ENCODE measurements at places on chromosomes 6 and 20.

GRCh38 chr20:46549188-46549972 lies 1.1 kb downstream of the OCSTAMP start:
- DNase-seq, result no peak

DNA sequence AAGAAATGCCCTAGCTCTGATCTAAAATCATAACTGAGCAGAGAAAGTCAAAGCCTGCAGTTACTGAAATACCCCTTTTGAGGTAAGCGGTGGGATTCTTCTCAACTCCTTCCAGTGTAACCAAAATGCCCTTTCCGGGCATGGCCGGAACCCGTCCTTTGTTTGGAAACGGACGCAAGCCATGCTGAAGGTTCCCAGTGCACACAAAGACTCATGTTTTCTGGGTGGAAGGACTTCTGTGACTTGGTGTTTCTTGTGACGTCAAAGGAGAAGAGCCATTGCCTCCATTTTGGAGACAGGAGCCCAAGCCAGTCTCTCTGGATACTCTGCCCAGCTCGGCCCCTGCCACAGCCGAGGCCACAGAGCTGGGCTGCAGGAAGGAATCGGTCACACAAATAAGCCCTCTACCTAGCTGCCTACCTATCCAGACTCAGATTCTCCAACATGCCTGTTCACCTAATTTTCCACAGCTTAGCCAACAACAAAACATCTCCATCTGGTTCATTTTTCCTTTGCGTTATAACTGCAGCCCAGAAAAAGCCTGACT lies 182.8 kb downstream of the TBXT start:
- DNase-seq, result no peak

DNA sequence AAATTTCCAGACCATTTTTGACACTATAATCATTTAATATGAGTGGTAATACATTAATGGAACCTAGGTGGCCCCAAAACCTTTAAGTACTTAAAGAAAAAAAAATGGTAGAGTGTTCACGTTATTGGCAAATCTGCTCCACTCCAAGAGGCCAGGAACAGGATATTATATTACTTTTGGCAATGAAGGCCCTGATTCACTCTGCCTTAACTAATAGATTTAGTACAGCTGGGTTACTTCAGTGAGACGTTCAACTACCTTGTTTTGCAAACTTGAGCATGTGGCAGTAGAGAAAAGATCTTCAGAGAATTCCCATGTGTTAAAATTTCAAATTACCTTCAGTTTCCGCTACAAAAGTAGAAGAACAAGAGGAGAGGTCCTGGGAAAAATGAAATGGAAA lies 12.8 kb downstream of the ADNP start:
- DNase-seq, result no peak

DNA sequence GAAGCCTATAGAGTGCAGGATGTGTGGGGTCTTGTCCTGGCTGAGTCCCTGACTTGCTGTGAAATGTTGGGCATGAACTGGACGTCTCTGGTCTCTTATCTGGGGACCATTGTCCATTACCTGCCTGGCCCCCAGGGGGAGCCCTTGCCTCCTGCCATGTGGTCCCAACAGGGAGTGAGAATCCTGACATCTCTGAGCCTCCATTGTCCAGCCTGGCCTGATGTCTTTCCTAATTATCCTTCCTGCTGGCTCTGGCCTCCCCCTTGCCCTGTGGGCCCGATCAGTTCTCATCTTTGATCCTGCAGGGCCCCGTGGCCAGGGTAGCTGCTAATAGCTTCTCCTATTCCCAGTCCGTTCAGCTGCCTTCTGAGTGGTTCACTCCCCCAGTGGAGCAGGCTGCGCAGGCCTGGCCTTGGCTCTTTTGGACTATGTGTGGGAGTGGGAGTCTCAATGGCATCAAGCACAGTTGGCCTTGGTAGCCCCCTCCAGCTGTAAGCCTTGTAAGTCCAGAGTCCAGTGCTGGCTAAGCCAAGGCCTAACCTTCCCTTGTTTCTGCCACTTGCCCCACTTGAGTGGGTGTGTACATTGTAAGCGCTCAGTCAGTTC lies 77.9 kb upstream of the RALY start:
- DNase-seq, result no peak

DNA sequence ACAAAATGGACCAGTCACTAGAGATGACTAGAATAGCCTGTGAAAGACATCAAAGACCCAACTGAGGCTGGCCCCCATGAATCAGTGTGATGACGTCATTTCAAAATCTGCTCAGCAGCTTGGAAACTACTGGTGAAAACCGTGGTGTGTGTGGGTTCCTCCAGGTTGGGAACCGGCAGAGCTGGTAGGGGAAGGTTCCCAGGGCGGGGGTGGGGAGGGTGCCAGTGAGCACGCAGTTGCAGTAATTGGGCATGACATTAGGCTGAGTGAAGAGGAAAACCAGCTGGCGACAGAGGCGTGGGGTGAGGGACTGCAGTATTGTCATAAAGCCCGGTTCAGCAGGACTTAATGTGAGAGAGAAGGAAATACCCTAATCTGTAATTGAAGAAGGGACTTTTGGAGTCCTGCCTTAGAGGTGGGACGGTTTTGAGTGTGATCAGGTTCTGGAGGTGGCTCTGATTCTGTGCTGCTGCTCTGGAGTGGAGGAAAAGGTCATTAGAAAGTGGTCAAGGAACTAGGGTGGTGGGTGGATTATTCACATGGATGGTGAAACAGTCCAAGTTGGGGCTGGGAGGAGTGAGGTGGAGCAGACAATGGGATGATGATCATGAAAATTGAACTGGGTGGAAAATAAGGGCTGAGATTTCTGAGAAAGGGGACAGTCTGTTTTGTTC lies 52.0 kb upstream of the MTHFD1L start:
- DNase-seq, result no peak
